ENCODE measurements at places on chromosomes 12 and 14. TPM values are rescaled to one million over a fixed set of nuclear protein-coding genes. Genes with fewer than 3 reads are reported as not detected.

DBX2 gene
- 0.14 TPM for total RNA-seq

GDF3 gene
- total RNA-seq, result 0.19 TPM

SPTB gene
- 82.2 TPM for total RNA-seq

KRT82 gene
- not detected for total RNA-seq

REC8 gene
- 1.6 TPM for total RNA-seq

Data from left ventricle myocardium inferior (tissue), 1 donor.